ENCODE measurements at places on chromosomes 7 and 10.

DNA sequence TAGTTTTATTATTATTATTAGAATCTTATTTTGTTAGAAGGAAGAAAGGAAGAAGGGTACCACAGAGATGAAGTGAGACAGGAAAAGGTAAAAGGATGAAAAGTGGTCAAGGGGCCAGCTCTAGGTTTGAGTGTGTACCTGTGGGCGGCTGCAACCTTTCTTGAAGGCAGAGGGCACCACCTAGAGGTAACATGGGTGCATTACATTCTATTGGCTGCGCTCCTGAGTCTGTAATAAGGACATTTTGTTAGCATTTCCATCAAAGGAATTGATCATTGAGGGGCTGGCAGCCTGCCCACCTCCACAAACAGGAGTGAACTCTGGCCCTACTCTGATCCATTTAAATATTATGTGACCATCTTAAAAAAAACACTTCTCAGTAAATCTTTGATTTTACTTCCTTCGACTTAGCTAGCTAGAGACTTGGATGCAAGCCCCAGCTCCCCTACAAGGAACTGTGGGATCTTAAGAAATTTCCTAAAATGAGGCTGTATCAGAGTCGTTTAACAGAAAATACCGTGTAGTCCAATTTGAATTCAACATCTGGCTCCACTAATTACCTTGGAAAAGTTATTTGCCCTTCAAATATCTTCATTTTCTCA, 610.4 kb downstream of the IPMK start:
- peak; percentile 60 for DNase-seq

GRCh38 chr7:100914208-100914878, 18.7 kb upstream of the ACHE start:
- DNase-seq = no peak

DNA sequence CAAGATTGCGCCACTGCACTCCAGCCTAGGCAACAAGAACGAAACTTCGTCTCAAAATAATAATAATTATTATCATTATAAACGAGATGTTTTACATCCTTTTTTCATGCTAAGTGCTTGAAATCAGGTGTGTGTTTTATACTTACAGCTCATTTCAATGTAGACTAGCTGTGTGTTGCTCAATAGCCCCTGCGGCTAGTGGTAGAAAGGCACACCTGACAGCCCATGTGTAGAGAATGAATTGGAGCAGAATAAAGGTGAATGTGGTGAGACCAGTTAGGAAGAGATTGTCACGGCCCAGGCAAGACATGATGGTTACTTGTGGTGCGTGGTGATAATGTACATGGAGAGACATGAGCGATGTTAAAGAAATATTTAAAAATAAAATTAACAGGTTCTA, 86.7 kb upstream of the TMEM26 start:
- no peak for DNase-seq

- DNase-seq = no peak
Measured at GRCh38 chr10:34102893-34103506, 712.1 kb downstream of the PARD3 start.

DNA sequence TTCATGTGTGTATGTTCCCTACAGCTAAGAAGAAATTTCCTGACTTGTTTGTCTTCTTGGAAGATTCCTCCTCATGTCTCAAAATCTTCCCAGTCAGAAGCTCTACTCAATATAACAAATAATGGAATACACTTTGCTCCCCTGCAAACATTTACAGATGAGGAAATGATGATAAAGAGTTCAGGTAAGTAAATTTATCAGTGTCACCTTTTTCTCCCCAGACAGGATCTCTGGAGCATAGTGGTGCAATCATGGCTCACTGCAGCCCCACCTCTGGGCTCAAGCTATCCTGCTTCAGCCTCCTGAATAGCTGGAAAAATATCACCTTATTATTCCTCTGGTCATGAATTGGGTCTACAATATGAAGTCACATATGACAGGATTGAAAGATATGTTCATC, 25.5 kb downstream of the ACADSB start:
- no peak for DNase-seq

DNA sequence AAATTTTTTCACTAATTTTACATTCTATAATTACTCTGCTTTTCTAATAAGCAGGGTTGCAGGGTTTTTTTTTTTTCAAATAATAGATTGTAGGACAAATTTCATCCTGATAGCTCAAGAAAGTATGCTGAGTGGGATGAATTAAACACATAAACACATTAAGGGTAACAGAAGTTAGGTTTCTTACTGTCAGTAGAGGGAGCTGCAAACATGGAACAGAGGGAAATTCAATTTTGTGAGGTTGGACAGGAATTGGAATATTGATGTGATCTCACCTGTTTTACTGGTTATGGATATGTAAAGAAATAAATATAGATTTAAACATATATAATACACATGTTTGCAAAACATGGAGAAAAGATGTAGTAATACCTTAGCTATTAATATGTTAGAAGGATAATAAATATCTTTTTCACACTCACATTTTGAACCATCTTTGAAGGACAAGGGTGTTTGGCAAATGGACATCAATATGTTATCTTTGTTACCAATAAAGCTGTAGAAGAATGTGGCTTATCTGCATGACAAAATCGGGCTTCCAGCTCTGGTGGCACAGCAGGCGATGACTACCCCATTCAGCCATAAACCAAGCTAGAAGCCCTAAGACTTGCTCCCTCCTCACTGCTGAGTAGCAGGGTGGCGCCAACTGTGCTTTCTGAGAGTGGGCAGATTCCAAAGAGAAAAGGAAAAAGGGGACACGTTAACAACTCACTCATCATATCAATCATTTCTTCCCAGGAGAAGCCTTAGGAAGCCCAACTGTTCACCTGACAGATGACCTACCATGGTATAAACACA, 1257.4 kb downstream of the GATA3 start:
- no peak for DNase-seq

GRCh38 chr7:84640637-84641036, 446.0 kb upstream of the SEMA3A start:
- DNase-seq = no peak

GRCh38 chr7:3176112-3177000, 124.7 kb upstream of the SDK1 start:
- DNase-seq = no peak

DNA sequence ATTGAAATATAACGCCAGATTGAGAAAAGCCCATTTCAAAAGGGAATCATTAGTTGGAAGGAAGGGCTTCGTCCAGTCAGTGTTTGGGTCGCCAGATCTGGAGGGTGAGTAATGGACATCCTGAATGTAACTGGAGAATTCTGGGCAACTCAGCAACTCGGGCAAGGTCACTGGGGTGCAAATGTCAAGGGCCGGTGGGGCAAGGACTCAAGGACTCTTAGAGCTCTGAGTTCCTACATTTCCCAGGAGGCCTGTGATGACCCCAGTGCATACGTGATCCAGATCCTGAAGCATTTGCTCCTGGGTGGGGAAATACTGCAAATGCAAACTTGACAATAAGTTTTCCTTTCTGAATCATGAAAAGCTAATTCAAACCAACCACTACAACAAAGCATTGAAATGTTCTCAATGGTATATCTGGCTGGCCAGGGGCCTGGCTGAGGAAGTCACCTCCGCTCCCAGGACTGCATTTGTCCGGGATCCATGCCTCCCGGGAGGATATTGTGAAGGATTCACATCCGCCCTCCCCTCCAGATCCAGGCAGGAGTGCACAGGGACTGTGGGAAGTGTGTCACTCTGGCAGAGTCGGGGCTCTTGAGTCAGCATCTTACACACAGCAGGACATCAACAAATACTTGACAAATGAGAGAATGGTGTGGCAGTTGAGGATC, 164.0 kb downstream of the FANK1 start:
- DNase-seq = no peak

GRCh38 chr10:92544296-92544695, 29.6 kb downstream of the IDE start:
- DNase-seq = no peak

- no peak for DNase-seq
Measured at GRCh38 chr7:28606421-28606820, 194.1 kb downstream of the CREB5 start.

GRCh38 chr10:71770255-71770654, 3.1 kb downstream of the VSIR start:
- DNase-seq = no peak

DNA sequence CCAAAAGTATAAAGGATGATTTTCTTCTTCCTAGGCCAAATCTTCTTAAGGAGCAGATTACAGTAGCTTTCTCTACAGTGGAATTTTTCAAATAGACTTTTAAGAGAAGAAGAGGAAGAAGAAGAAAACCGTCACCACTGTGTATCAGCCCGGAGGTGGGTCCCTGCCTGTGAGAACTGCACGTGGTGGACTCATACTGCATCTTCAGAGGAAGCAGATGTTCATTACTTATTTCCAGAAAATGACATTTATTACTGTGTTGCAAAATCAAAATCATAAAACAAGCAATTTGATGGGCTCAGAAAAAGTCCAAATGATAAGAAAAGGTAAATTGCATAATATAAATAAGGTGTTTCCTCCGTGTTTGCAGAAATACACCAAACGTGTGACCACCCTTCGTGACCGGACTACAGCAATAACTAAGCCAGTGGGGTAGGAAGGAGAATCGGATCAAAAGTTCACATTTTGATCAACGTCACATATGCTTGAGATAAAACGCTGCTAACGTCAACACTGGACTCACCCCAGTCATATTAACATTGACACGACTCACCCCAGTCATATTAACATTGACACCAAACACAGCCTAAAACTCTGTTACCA, 179.2 kb downstream of the PTPRN2 start:
- no peak for DNase-seq

DNA sequence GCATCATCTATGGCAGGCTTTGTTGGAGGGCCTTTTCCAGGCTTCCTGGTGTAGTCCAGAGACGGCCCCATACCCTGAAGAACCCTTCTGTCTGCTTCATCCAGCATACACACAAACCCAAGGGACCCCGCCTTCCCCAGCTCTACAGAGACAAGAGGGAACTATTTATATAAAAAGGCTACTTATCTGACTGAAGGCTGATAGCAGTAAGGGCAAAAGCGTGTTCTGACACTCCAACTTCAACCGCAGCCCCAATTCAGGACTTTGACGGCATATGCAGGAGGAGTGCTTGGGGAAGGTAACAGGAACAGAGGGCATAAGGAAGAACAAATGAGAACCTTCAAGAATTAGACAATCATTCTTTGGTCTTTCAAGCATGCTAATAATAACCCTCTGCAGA, 21.0 kb downstream of the GNA12 start:
- no peak for DNase-seq

DNA sequence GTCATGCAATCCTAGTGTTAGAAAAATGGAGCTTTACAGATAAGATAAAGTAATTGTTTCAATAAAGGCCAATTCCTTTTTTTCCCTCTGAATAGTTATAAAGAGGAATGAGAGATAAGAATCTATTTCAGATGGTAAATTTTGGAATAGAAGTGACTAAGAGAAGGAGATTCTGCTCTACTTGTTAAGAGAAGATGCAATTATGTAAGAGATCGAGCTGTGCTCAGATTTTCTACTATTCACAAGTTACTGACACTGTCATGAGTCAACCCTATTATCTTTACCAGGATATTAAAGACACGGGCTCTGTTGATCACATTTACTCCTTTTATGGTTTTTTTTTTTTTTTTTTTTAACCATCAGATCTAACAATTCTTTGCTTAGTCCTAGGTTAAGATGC, 511.3 kb downstream of the ARL4A start:
- DNase-seq = no peak

GRCh38 chr7:44965937-44966730, 12.7 kb downstream of the MYO1G start:
- no peak for DNase-seq

DNA sequence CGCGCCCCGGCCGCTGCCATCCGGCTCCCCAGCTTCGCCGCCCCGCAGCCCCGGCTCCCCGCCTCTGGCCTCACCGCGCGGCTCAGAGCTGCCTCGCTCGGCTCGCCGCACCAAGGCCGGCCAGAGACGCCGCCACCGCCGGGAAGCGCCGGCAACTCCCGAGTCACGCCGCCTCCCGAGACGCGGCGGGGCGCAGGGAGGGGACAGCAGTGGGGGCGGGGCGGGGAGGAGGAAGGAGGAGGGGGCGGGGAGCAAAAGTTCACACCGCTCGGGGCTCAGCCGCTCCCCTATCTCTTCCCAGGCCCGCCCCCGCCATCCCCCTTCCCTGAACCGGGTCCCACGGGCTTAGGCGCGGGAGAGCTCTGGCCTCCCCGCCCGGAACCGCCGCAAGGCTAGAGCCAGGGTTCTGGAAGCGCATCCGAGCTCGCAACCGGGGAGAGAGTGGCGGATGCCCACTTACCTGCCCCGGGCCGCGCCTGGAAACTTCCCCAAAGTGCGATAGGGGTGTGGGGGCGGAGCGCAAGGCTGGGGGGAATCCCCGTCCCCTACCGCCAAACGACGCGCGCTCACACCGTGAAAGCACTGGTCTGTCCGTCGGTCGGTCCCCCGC, 1.0 kb downstream of the CHST15 start:
- DNase-seq = peak; percentile 93

- DNase-seq = no peak
Measured at GRCh38 chr7:52382731-52383130, 652.7 kb upstream of the POM121L12 start.

GRCh38 chr10:90480466-90480865, 377.4 kb downstream of the HTR7 start:
- no peak for DNase-seq

- DNase-seq = no peak
Measured at GRCh38 chr10:120586471-120586872, 129.4 kb downstream of the PLPP4 start.

DNA sequence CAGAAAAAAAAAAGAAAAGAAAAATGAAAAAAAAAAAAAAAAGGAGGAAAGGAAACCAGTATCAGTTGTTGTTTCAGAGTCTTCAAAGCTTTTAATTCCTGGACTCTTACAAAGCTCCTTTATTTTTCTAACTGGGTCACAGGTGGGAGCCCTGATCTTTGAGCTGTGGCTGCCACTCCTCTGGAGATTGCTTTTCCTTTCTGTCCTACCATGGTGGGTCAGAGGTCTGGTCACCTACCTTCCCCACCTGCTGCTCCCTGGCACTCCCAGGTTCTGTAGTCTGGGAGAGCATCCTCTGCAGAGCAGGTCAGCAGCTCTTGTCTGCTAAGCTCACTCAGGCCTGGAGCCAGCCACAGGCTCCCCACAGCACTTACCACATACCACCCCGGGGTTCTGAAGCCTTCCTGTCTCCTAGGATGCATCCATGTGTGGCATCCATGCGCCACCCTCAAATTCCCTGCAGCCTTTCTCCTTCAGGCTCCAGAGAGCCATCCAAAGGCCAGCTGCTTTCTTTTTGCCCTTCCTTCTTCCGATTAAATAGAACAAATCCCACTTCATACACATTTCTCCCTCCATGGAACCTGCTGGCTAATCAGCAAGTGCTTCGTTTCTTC, 73.2 kb upstream of the TPK1 start:
- DNase-seq = no peak

- DNase-seq = no peak
Measured at GRCh38 chr10:71004176-71005075, 116.1 kb upstream of the PCBD1 start.

DNA sequence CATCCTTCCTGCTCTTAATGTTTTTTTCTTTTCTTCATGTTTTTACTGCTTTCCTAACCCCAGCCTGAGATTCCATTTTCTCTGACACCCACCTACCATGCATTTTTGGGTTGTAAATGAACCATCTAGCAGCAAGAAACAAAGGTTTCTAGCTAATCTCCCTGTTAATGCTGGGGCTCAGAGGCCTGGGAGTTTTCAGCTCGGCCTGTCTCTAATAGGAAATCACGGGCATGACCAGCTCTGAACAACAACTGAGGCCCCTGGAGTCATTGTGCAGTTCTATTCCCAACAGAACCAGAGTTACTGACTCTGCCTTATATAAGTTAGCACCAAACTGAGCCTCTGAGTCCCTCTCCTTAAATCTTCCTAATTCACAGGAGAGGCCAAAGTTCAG, 134.8 kb downstream of the CFAP58 start:
- DNase-seq = no peak
